Stimulated activated CD4-positive, alpha-beta T cell treated with anti-CD3 and anti-CD28 coated beads, Interleukin-4, amount 100 ng/mL, for 24 hours (primary cell): ENCODE measurements at places on chromosomes 3 and 15.

DNA sequence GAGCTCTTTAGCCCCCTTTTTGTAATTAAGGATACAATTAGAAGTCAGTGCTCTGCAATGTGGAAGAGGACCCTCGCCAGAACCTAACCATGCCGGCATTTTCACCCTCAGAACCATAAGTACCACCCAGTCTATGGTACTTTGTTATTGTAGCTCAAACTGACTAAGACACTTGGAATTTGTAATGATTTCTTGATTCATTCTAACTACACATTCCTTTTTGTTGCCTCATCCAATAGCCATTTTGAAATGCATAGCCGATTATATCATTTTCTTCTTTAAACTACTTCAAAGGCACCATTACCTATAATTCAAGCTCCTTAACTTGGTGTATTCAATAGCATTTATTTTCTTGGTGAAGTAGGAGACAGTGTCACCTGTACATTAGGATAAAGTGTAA lies 61.4 kb downstream of the GLB1 start:
- DNase-seq, result no peak

DNA sequence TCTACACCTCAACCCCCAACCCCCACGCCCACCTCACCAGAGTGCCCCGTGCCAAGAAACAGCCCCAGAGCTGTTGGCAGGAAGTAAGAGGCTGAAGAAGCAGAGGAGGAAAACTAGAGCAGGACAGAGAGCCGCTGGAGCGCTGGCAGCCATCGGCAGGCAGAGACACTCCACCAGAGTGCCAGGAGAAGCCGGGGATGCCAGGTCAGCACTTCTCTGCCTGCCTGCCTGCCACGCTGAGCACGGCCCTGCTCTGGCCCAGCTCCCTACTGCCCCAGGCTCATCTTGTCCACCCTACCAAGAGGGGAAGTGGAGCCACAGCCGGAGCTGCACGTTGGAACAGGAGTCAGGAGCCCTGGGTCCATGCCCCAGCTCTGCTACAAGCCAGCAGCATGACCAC lies 29.7 kb downstream of the CACNA2D2 start:
- no peak for DNase-seq

DNA sequence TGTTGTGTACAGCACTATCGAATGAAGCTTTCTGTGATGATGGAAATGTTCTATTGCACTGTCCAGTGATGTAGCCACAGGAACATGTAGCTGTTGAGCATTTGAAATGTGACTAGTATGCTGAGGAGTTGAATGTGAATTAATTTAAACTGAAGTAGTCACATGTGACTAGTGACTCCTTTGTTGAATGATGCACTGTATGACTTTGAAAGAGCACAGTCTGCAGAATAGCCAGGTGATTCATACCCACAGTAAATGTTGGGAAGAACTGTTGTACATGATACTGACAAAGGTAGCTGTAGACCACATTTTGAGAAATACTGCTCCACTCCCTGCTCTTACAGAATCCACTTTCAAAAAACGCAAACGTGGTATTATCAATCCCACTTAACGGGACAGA lies 34.0 kb upstream of the ACTL6A start:
- DNase-seq, result no peak

GRCh38 chr15:25785641-25786025 lies 77.5 kb downstream of the ATP10A start:
- no peak for DNase-seq

DNA sequence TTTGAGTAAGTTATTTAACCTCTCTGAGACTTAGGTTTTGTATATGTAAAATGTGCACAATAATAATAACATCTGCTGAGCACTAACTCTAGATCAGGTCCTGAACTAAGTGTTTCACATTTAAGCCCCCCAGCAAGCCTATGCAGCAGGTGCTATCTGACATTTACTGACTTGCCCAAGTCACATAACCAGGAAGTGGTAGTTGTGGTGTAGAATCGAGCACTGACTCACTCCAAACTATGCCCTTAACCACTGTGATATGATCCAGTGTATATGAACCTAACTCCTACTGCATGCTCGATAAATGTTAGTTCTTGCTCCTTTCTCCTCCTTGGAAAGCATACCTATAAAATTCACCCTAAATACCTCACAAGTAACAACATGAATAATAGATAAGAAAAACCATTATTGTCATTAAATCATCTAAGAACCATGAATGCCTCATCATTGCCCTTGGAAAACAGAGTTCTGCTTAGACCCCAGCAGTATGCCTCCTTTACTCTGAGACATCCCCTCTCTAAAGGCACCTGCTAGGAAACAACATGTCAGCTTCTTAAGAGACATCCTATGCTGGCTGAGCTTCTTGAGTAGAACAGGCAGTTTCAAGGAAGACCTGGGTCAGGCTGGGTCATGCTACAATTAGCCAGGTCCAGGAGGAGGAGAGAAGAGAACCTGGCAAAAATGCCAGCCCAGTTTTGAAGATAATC lies 3.0 kb upstream of the SHC4 start:
- DNase-seq, result peak; percentile 19

DNA sequence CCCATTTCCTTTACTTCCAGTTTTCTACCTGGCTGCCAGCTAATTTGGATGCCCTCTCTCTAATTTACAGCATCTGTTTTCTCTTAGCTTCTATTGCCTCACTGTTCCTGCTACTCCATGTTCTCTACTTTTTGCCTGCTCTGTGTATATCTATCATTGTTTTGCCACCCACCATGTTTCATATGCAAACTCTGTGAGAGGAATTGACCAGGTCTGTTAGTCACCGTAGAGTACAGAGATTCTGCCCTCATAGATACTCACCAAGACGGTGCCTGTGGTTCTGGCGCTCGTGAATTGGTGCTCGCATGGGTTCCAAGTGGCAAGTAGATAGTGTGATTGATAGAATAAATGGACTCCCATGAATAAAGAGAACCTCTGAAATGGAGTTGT lies 288.8 kb downstream of the CNTN6 start:
- no peak for DNase-seq

DNA sequence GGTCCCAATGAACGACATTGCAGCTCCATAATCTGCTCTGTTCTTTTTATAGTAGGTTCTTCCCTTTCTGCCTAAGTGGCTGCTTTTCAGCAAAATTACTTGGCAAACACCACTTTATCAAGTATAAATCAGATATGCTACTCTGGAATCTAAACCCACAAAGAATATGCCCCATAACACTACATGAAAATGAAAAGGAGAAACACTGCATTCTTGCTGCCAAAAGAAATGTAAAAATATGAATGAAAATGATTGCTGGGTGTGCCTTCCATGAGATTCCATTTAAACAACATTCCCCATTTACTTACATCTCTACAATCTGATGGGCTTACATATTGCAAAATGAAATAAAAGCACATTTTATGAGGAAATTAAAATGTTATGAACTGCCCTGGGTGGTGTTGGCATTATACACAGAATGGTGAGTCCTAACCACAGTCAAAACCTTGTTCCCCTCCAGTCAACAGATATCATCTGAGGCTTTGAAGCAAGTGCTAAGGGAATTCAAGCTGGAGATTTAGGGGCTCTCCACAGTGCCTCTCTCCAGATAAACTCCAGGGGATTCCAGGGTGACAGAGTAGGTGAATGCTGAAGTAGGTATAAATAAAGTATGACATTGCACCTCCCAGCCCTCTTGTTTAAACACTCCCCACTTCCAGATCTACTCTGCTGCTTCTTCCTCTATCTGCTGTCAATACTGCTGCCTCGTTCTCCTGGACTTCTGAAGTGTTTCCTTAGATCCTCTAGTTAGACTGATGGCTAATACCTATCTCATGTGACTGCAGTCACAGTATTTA lies 136.5 kb downstream of the RORA start:
- DNase-seq, result no peak

DNA sequence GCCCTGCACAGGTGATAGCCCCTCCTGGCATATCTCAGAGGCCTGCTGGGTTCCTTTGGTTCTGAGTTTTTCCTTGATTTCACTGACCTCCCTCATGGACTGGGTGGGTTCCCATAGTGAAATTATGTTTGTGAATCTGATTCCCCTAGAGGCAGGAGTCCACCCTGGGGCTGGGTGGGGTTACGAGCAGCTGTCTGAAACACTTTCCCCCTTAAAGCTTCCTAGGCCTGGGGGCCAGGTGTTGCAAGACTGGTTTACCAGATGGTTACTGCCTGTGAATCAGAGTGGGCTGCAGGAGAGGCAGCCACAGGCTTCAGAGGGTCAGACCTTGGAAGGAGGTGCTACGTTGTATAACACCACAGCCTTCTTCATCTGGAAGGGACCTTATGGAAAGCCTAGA lies 34.3 kb downstream of the IL20RB start:
- no peak for DNase-seq

DNA sequence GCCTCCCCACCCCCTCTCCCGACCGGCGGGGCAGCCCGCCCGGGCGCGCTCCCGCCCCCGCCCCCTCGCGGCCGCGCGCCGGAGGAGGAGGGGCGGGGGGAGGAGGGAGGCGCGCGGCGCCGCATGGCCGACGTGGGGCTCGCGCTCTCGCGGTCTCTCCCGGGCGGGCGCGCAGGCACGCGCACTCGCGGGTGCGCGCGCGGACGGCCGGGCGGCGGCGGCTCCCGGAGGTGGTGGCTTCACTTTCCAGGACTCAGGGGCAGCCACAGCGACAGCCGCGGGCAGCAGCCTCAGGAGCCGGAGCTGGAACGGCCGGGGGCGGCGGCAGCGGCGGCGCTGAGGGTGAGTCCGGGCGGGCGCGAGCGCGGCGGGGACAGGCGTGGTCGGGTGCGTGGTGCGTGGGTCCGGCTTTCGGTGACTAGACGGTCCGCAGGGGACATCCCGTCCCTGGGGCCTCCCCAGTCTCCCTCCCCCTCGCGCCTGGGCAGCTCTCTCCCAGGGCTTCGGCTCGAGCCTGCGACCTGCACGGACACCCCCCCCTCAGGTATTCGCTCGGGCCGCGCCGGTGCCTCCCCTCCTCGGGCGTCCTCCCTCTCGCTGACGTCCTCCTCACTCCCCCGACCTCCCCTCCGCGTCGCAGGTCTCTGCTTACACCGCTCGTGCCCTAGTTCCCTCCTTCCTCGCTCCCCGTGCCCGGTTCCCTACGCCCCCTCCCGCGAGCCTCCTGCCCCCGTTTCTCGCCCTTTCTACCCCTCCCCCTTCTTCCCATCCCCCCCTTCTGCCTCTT lies at the start of gene UBE2E2:
Gene UBE2E2, plus strand, starts transcription at position 407 of the 787 bp plus-strand sequence.
- peak; percentile 47 for DNase-seq

- no peak for DNase-seq
Measured at GRCh38 chr3:10780243-10780642, 35.8 kb upstream of the SLC6A11 start.

- DNase-seq, result no peak
Measured at GRCh38 chr3:144127700-144128099, 156.1 kb downstream of the DIPK2A start.

- DNase-seq, result no peak
Measured at GRCh38 chr15:68184616-68185480, 20.3 kb downstream of the CALML4 start.

- DNase-seq, result no peak
Measured at GRCh38 chr15:71323584-71323983, 208.3 kb downstream of the THSD4 start.

GRCh38 chr3:153285194-153285641 lies 123.2 kb downstream of the RAP2B start:
- no peak for DNase-seq

DNA sequence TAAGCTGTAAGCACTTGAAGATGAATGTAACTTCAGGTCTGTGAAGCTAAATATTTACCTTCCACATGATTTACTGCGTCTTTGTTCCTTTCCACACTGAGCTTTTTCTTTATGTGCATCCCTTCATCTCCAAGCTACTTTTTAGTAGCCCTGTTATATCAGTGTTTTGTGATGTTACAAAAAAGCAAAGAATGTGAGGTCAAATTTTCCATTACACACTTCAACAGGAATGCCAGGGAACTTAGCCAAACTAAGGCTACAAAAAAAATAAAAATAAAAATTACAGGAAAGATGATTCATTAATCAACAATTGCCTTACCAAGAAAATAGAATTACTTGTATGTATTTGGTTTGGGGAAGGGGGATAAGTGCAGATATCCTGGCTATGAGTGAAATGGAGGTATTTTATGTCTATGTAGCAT lies 73.0 kb downstream of the FILIP1L start:
- DNase-seq, result no peak

DNA sequence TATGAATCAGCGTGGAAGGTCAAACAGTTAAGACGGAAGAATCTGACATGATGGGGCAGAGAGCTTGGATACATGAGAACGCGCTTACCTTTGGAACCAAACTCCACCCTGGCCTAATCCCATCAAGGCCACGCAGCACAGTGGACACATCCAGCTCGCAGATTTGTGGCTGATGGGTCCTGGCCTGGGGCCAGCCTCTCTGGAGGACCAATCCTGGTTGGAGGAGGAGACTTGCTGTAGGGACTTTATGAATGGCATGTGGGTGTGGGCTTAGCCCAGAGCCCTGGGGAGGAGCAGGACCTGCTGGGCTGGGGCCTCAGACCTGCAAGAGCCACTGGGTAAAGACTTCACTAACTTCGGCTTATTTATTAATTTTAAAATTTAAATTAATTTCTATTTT lies 73.4 kb upstream of the ANKRD34C start:
- no peak for DNase-seq

DNA sequence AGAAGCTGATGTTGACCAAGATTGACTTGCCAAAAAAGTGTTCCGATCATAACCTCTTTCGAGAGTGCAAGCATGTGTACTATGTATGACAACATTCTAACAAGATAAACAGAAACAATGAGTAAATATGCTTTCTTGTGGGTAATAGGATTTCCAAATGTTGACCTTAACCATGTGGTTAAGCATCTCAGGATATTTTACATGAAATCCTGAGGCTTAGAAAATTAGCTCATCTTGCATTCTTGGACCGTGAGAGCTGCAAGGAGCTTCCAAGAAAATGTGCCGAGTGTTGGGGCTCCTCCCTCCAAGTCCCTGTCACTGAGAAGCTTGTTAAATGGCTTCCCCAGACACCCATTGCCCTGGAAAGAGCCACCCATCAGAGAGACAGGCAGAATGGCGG lies 50.1 kb downstream of the C3orf20 start:
- DNase-seq, result no peak

- DNase-seq, result no peak
Measured at GRCh38 chr3:43061101-43061895, 44.6 kb downstream of the POMGNT2 start.

GRCh38 chr15:69825941-69826818 lies 271.5 kb downstream of the TLE3 start:
- no peak for DNase-seq

GRCh38 chr15:64315216-64315615 lies 40.8 kb downstream of the CSNK1G1 start:
- DNase-seq, result no peak

DNA sequence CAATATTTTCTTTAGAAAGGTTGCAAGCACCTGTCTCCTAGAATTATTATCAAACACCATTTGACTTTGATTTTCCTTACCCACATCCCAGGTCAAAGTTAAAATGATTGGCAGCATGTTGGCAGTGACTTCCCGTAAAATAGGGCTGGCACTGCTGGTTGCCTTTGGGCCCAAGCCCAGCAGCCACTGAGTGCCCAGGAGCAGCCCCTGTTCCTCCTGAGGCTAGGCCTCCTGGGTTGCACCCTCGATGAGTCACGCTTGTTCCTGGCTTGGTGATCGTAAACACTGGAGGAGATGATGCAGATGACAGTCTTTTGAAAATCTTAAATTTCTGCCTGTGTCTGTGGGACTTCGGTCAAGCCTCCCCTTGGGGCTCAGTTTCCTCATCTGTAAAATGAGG lies 290.0 kb downstream of the TLE3 start:
- no peak for DNase-seq

- DNase-seq, result no peak
Measured at GRCh38 chr15:82140886-82141285, 95.1 kb upstream of the MEX3B start.

GRCh38 chr15:31528846-31529245 lies 202.2 kb downstream of the KLF13 start:
- no peak for DNase-seq
